ENCODE measurements at places on chromosomes 2 and 18. TPM values are rescaled to one million over a fixed set of nuclear protein-coding genes. Genes with fewer than 3 reads are reported as not detected.

The ARL6IP6 gene
- total RNA-seq = 22.5 TPM

The ESPNL gene
- total RNA-seq = 0.04 TPM

The SH2D6 gene
- total RNA-seq = not detected

DNA sequence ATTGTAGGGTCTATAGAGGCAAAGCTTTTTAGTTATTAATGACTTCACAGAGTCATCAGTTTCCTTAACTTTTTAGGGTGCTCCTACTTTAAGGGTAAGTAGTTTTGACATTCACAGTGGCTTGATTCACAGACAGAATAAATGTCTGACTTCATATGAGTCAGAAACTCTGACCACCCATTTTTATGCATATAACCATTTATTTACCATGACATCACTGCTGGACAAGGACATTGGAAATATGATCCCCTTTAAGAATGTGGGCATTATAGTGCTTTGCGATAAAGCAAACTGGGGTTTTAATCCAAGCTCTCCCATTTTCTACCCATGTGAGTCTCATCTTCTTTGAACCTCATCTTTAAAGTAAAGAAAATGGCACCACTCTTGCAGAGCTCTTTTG is 162.0 kb upstream of the MC4R start:
- no peaks in the 10 kb centered on the region for H3K27me3 ChIP-seq
- H3K4me1 ChIP-seq = no peaks in the 10 kb centered on the region
- H3K4me3 ChIP-seq = no peak overlapping the region

GRCh38 chr2:14557916-14558315 is 74.6 kb upstream of the LRATD1 start:
- no peaks in the 10 kb centered on the region for H3K27me3 ChIP-seq
- H3K4me1 ChIP-seq = peaks cover 7% of the 10 kb centered on the region
- no peak for DNase-seq
- no peaks in the 10 kb centered on the region for H3K36me3 ChIP-seq
- H3K27ac ChIP-seq = peak overlapping the region; percentile 58

GRCh38 chr2:179447839-179448447 is 183.3 kb upstream of the SESTD1 start:
- no peaks in the 10 kb centered on the region for H3K4me1 ChIP-seq
- no peak for DNase-seq
- no peaks in the 10 kb centered on the region for H3K27me3 ChIP-seq
- H3K36me3 ChIP-seq = no peaks in the 10 kb centered on the region
- no peak overlapping the region for H3K4me3 ChIP-seq

- H3K4me1 ChIP-seq = no peaks in the 10 kb centered on the region
- H3K36me3 ChIP-seq = no peaks in the 10 kb centered on the region
- no peak for DNase-seq
- no peaks in the 10 kb centered on the region for H3K27me3 ChIP-seq
- H3K27ac ChIP-seq = no peak overlapping the region
- no peak overlapping the region for H3K4me3 ChIP-seq
Measured at GRCh38 chr2:99905636-99906035, 236.8 kb downstream of the AFF3 start.

- H3K4me1 ChIP-seq = no peaks in the 10 kb centered on the region
- H3K27me3 ChIP-seq = no peaks in the 10 kb centered on the region
- DNase-seq = no peak
Measured at GRCh38 chr18:25535495-25535894, 183.5 kb upstream of the ZNF521 start.

GRCh38 chr2:25050128-25050527 is 8.3 kb downstream of the EFR3B start:
- DNase-seq = no peak
- H3K36me3 ChIP-seq = no peaks in the 10 kb centered on the region
- H3K4me1 ChIP-seq = no peaks in the 10 kb centered on the region
- peaks cover 23% of the 10 kb centered on the region for H3K27me3 ChIP-seq
- no peak overlapping the region for H3K4me3 ChIP-seq

- H3K4me3 ChIP-seq = no peak overlapping the region
- DNase-seq = no peak
- no peaks in the 10 kb centered on the region for H3K4me1 ChIP-seq
- no peak overlapping the region for H3K27ac ChIP-seq
- no peaks in the 10 kb centered on the region for H3K36me3 ChIP-seq
- no peaks in the 10 kb centered on the region for H3K27me3 ChIP-seq
Measured at GRCh38 chr18:435940-436339, 64.6 kb downstream of the COLEC12 start.

DNA sequence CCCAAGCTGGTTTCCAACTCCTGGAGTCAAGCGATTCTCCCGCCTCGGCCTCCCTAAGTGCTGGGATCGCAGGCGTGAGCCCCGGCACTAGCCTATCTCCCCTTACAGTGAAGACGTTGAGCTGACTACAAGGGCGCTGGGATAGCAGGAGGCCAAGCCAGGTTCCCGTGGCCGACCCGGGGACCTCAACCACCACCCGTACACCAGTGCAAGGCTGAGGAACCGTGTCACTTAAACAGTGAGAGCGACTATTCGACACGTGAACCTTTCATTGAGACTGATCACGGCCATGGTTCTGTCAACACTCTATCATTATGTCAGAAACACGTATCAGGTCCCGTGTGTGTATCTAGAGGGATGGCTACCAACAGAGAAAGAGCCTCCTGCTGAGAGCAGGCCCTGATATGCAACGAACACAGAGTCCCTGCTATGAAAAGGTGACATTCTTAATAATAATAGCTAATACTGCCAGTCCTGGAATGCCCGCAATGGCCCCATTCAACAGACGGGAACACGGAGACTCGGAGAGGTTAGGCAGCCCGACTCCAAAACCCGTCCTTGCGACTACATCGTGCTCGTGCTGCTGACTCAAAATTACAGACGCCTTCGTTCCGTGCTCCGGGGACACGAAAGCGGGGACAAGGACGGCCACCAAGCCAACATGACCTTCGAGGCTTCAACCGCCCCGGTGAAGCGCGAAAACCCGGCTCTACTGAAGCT is 833 bp downstream of the AFG3L2 start:
- H3K4me3 ChIP-seq = peak overlapping the region; percentile 98
- DNase-seq = no peak
- peaks cover 24% of the 10 kb centered on the region for H3K4me1 ChIP-seq
- H3K27ac ChIP-seq = peak overlapping the region; percentile 93

DNA sequence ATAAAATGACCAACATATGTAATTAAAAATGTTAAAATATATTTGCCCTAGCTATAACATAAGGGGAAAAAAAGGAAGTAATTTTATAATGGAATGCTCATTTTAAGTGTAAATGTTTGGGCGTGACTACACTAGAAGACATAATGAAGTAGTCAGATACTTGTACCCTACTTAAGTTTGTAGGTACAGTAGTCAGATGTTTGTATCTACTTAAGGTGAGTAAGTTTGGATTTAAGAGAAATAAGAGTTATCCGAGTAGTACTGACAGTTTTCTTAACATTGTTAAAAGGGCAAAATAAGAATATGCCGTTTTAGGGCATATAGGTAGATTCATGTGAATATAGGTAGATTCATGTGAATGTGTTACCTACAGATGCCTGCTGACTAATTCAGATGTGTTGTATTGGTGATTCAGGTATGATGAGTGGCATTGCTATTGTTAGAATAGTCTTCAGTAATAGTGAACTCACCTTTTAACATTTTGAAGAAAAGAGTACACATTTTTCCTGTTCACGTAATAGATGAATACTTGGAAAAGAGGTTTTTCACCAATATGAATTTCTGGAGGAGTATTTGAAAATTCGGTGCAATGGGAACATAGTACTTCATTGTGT is 14.9 kb downstream of the VAPA start:
- H3K4me1 ChIP-seq = peaks cover 6% of the 10 kb centered on the region
- DNase-seq = no peak
- no peak overlapping the region for H3K4me3 ChIP-seq

GRCh38 chr2:220915092-220915623 is 656.9 kb downstream of the EPHA4 start:
- H3K36me3 ChIP-seq = no peaks in the 10 kb centered on the region
- H3K27ac ChIP-seq = no peak overlapping the region
- no peak overlapping the region for H3K4me3 ChIP-seq
- H3K27me3 ChIP-seq = no peaks in the 10 kb centered on the region

DNA sequence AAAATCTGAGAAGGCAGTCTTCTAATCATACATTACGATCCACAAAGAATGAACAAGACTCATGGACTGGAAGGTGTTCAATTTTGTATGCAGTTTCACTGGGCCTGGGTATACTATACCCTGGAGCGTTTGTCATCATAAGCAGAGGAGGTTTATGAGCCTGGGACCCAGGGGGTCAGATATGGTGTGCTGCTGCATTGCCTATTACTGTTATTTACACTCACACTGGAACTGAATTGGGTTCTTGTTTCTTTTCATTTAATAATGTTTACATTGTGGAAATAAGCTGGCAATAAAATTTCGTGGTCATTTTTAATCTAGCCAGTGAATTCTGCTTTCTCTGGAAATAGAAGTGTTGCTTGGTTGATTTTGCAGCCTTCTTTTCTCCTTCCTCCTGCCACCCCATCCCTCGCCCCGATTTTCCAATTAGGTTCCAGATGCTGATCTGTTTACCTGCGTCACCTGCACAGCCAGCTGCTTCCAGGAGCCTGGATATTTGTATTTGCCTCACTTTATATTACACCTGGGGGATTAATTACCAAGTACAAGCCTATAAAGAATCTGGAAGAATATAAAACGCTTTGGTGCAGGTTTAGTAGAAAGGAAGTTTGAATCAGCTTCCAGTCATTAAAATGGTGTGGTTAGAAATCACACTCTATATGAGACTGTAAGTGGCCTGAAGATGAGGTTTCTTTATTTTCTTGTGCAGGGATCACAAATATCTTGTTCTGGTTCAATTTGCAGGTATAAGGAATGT is 234.4 kb downstream of the SOCS6 start:
- H3K27ac ChIP-seq = no peak overlapping the region
- H3K27me3 ChIP-seq = no peaks in the 10 kb centered on the region
- no peaks in the 10 kb centered on the region for H3K4me1 ChIP-seq

DNA sequence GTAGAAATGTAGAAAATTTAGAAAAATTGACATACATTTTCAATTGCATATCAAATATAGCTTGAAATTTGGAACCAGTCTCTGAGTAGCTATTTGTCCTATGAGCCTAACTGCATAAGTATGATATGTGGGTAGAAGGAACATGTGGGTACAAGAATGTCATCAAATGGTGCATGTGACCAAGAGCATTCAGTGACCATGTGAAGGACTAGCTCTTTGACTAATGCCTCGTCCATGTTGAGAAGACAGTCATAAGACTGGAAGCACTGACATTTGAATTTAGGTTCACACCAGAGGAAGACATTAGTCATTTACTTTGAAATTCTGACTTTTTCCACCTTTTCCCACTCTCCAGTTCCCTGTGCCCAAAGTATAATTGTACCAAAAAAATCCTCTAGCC is 12.6 kb downstream of the MRPL44 start:
- no peak overlapping the region for H3K27ac ChIP-seq
- H3K36me3 ChIP-seq = peaks cover 39% of the 10 kb centered on the region
- no peak for DNase-seq
- H3K4me1 ChIP-seq = no peaks in the 10 kb centered on the region

DNA sequence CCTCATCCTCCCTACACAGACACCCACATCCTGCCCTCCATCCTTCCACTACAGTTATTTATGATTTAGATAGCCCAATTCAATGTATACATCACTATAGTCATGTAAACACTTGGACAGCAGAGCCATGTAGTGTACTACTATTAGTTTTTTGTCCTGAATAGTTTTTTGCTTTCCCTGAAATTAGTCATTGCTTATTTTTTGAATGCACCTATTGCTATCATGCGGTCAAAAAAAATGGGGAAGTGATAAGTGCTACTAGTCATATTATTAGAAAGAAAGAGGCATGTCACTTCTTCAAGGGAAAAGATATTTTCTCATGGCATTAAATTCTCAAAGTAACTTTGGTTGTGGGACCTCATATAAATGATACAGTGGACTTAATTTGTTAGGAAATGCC is 6.8 kb upstream of the GREB1 start:
- H3K27me3 ChIP-seq = no peaks in the 10 kb centered on the region
- H3K4me1 ChIP-seq = no peaks in the 10 kb centered on the region
- no peak for DNase-seq
- H3K4me3 ChIP-seq = no peak overlapping the region

GRCh38 chr2:28004086-28004485 is 113.6 kb downstream of the BABAM2 start:
- no peak for DNase-seq
- no peak overlapping the region for H3K27ac ChIP-seq
- H3K36me3 ChIP-seq = no peaks in the 10 kb centered on the region
- no peaks in the 10 kb centered on the region for H3K27me3 ChIP-seq

- no peak overlapping the region for H3K4me3 ChIP-seq
- no peak for DNase-seq
- no peaks in the 10 kb centered on the region for H3K4me1 ChIP-seq
- H3K36me3 ChIP-seq = no peaks in the 10 kb centered on the region
- H3K27me3 ChIP-seq = peaks cover 6% of the 10 kb centered on the region
Measured at GRCh38 chr2:134671513-134671912, 47.3 kb downstream of the TMEM163 start.

- H3K4me1 ChIP-seq = peaks cover 20% of the 10 kb centered on the region
- DNase-seq = no peak
- H3K27ac ChIP-seq = no peak overlapping the region
- H3K27me3 ChIP-seq = no peaks in the 10 kb centered on the region
- H3K4me3 ChIP-seq = no peak overlapping the region
- no peaks in the 10 kb centered on the region for H3K36me3 ChIP-seq
Measured at GRCh38 chr2:2762166-2762908, 431.3 kb upstream of the MYT1L start.

- no peaks in the 10 kb centered on the region for H3K27me3 ChIP-seq
- H3K27ac ChIP-seq = no peak overlapping the region
- no peak for DNase-seq
- H3K4me3 ChIP-seq = no peak overlapping the region
Measured at GRCh38 chr2:199629301-199629700, 171.6 kb upstream of the SATB2 start.

GRCh38 chr2:141714496-141714895 is 416.3 kb downstream of the LRP1B start:
- H3K27me3 ChIP-seq = no peaks in the 10 kb centered on the region
- no peak for DNase-seq
- no peak overlapping the region for H3K27ac ChIP-seq
- H3K4me3 ChIP-seq = no peak overlapping the region

DNA sequence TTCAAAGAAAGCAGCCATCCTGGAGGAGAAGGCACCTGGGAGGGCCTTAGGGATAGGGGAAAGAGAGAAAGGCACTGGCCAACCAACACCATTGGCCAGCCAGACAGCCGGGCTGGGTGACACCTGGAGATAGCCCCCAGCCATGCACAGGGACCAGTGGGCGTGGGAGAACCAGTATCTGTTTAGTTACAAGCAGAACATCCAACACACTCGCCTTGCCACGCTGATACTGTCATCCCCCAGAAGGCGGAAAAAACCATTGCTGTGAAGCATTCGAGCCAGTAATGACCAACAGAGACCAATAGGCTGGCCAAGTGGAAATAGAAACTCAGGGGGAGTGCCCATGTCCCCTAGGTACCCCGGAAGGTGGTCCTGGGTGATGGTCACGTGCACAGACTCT is 15.5 kb downstream of the ASPRV1 start:
- H3K27ac ChIP-seq = peak overlapping the region; percentile 53
- H3K27me3 ChIP-seq = peaks cover 7% of the 10 kb centered on the region
- peaks cover 7% of the 10 kb centered on the region for H3K4me1 ChIP-seq
- H3K4me3 ChIP-seq = no peak overlapping the region
- no peaks in the 10 kb centered on the region for H3K36me3 ChIP-seq

GRCh38 chr2:198571393-198571792 is 767.0 kb downstream of the PLCL1 start:
- no peaks in the 10 kb centered on the region for H3K36me3 ChIP-seq
- H3K4me3 ChIP-seq = no peak overlapping the region
- H3K27me3 ChIP-seq = no peaks in the 10 kb centered on the region
- no peak overlapping the region for H3K27ac ChIP-seq
- H3K4me1 ChIP-seq = no peaks in the 10 kb centered on the region

GRCh38 chr2:55995211-55995610 is 71.6 kb upstream of the EFEMP1 start:
- no peak overlapping the region for H3K27ac ChIP-seq
- H3K36me3 ChIP-seq = no peaks in the 10 kb centered on the region
- H3K4me3 ChIP-seq = no peak overlapping the region
- peaks cover 7% of the 10 kb centered on the region for H3K4me1 ChIP-seq
- no peaks in the 10 kb centered on the region for H3K27me3 ChIP-seq

All from esophagus squamous epithelium (tissue), 5 donors.